ENCODE measurements at places on chromosomes 7 and 10. TPM values are rescaled to one million over a fixed set of nuclear protein-coding genes. Genes with fewer than 3 reads are reported as not detected.

Gene SAMD9
- 59.5 TPM for total RNA-seq

Gene CRYGN
- not detected for total RNA-seq

Gene ST8SIA6
- total RNA-seq, result 1.1 TPM

Gene KIAA1549
- 0.32 TPM for total RNA-seq

Gene SPDYE2B
- not detected for total RNA-seq

Gene GPR146
- 14.5 TPM for total RNA-seq

Measured in T-helper 1 cell treated with Interleukin-12 subunit alpha and Interleukin-12 subunit beta and Interleukin-4 antibody, amounts not matched to agents 30 ng/mL and 1 ng/mL, for 36 hours (primary cell).